ENCODE measurements at places on chromosomes 16 and 17.

- no peak for DNase-seq
These were observed 5.0 kb upstream of the RARA start for GRCh38 chr17:40303708-40304551.

DNA sequence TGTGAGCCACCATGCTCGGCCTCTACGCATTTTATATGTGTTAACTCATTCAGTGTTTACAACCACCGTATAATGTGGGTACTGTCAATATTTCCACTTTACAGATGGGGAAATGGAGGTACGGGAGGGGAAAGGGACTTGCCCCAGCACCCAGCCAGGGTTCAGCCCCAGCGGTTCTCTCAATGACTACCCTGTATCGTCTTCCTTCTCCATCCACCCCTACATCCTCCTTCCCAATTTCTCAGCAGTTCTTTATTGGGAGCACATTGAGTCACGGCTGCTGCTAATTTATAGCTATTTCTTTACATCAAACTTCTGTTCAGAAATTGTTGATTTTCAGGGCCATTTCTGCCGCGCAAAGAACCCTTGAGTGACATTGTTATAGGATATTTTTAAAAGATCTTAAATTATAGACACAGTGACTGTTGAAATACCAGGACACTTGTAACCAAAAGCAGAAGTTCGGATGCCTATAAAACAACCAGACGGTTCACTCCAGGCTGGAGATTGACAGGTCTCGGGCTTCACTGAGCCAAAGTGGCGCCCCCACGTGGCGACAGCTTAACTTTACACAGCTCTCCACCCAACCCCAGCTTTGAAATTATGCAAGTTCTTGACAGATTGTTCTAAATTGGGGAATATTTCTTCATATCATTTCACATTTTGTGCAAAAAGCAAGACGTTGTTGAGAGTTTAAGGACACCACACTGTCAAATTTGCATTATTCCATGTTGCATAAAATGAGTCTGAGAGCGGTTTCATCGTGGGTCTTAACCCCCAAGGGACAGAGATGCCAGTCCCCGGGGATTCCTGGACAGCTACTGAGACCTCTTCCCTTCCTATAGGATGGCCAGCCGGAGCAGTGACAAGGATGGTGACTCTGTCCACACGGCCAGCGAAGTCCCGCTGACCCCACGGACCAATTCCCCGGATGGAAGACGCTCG lies 11.8 kb downstream of the SYT17 start:
- peak; percentile 70 for DNase-seq

DNA sequence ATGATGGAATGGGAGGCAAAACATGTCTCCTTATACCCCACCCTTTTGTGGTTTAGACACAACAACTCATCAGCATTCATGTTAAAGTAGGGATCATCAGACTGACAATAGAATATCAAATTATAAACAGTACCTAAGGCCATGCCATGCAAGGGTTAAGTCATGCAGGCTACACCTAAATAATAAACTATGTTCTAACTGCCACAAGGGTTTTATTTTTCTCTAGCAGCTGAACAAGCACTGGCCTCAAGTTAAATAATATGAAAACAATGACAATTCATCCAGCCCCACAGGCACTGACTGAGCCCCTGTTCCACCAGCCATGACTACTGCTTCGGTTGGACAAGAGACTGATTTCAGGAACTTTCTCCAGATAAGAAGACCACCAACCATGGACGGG lies 164.5 kb upstream of the PIRT start:
- no peak for DNase-seq

DNA sequence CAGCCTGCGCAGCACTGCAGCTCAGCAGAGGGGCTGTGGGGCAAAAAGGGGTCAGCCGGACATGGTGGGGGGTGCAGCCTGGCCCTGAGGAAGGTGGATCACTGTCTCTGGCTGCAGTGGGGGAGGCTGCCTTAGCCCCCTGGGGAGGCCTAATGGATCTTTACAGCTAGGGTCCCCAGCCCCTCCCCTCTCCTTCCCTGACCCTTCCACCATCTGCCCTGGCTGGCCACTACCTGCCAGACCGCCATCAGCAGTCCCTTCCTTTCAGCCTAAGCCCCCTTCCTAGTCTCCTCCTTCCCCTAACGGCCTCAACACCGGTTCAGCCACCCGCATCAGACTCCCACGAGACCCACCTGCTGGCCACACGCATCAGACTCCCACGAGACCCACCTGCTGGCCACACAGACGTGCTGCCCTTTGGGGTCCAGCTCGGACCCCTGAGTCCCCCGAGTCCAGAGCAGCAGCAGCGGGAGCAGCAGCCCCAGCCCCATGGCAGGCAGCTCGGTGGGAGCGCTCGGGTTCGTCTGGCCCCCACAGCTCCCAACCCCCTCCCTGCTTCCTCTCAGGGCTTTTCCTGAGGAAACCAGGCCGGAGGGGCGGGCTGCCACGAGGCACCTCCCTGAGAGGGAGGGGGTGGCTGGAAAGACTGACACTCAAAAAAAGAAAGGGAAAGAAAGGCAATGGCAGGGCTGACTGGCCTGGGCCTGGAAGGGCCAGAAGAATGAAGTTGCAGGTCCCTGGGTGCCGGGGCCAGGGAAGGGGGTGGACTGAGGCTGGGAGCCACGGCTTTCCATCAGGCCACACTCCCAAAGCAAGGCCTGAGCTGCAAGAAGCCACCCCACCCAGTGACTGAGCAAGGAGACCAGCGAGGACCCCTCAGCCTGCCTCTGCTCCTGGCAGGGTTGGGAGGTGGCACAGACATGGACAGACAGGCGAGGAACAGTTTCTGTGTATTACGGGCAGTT lies at the start of gene SCARF1:
SCARF1 (minus strand) TSS at position 526 of the 965 bp plus-strand sequence; CDS start at position 491, 35 bp downstream.
- peak; percentile 89 for DNase-seq

- DNase-seq, result no peak
These were observed 29.7 kb downstream of the BRIP1 start for GRCh38 chr17:61833536-61834193.

DNA sequence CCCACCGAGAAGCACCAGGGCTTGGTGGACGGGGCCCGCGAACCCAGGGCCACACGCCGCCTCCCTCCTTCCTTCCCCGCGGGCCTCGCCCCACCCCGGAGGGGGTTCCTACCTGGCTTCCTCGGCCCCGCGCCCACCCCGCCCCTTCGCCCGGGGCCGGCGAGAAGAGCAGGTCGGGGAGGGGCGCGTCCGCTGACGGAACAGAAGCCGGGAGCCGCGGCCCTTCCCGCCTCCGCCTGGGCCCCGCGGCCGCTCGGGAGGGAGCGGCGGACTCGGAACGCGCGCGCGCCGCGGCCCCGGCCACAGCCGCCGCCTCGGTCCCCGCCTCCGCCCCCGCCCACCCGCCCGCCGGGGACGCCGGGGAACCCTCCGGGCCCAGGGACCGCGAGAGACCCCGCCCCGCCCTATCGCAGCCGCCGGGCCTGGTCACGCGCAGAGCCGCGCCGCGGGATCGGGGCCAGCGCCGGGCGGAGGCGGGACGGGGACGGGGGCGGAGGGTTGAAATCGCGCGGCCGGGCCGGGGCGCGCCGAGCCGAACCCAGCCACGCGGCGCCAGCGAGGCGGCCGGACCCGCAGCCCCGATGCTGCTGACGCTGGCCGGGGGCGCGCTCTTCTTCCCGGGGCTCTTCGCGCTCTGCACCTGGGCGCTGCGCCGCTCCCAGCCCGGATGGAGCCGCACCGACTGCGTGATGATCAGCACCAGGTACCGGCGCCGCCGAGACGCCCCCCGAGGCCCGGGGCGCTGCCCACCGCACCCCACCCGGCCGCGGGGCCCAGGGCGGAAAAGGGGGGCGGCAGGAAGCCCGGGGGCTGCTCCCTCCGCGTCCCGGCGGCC lies at the start of gene TLCD3A:
TLCD3A (plus strand) TSS at position 530 of the 835 bp plus-strand sequence; CDS start at position 582, 52 bp downstream.
- DNase-seq, result peak; percentile 78

GRCh38 chr16:10325783-10326543 lies 59.9 kb upstream of the ATF7IP2 start:
- peak; percentile 62 for DNase-seq

DNA sequence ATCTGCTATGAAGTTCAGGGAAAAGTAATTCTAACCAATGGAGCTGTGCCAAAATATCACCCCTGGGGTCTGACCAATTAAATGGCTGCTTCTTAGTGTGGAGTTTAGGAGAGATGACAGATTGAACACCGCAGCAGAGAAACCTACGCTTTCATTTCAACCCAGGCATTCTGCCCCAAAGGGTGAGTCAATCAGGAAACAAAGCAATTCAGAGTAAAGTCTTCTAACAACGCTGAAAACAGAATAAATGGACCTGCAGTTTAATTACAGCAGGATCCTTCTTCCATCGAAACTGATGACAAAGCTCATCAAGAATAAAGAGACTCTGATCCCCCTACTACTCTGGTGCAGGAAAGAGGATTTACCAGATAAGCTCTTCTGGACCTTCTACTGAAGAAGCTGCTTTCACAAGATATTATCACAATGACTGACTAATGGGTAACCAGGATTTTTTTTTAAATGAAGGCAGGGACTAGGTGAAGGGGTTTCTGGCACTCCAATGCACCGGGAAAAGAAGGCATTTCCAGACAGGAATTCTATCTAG lies 16.7 kb downstream of the RFFL start:
- DNase-seq, result no peak

- no peak for DNase-seq
These were observed 2.8 kb downstream of the ASIC2 start for GRCh38 chr17:33290253-33290652.

- no peak for DNase-seq
These were observed 888 bp downstream of the ACSM5 start for GRCh38 chr16:20410121-20410723.

GRCh38 chr17:82457929-82458178 lies 687 bp upstream of the NARF start:
- no peak for DNase-seq

- no peak for DNase-seq
These were observed 5.9 kb upstream of the SSTR5 start for GRCh38 chr16:1066584-1067172.

DNA sequence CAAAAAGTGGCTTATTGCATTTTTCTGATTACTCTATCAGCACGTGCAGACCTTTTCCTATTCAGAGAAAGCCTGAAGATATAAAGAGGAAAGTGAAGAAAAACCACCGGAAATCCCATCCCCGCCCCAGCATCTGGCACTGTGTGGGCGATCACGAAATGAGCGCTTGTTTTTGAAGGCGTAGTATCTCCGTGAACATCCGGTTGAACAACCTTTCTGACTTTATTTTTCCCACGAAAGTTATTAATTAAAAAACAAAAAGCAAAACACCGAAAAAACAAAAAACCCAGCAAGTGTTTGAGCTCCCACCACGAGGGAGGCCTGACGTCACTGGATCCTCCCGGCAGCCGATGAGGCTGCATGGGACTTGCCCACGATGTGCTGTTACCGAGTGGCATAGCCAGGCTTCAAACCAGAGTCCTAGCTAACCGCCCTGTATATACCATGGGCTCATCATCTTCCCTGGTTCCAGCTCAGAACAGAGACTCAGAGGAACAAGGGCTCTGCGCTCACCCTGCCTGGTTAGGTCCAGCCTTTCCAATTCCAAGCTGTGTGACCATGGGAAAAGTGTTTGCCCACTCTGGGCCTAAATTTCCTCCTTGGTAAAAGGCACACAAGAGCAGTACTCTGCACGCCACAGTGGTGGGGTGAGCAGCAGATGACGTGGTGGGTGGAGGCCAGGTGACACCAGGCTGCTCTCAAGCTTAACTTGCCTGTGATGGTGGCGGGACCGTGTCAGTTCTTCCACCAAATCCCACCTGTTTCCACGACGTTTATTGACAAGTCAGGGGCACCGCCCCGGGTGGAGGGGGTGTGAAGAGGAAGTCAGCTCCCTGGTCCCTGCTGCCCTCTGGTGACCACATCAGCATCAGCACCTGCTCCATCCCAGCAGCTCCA lies 34.3 kb upstream of the IL21R start:
- DNase-seq, result peak; percentile 82

GRCh38 chr17:7854078-7854777 lies 638 bp upstream of the TMEM88 start:
- peak; percentile 13 for DNase-seq

GRCh38 chr16:11431915-11432465 lies 86.7 kb downstream of the RMI2 start:
- DNase-seq, result no peak

DNA sequence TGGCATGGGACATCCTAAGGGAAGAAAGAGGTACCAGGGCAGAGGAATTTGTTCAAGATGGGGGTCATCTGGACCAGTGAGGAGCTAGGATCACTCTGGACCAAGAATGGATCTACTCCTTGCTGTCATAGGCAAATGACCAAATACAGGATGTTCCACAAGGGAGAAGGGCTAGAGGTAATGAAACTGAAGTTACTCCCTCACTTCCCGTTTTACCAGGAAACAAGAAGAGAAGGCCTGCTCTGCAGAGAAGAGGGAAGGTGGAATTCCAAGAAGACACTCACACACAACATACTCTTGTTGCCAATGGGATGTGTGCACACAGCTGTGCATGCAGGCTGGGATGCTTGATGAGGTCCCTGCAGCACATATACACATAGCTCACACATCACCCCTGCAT lies 38.6 kb downstream of the NEUROD2 start:
- DNase-seq, result no peak

- DNase-seq, result peak; percentile 83
These were observed 17.0 kb downstream of the CAVIN1 start for GRCh38 chr17:42405963-42406495.

DNA sequence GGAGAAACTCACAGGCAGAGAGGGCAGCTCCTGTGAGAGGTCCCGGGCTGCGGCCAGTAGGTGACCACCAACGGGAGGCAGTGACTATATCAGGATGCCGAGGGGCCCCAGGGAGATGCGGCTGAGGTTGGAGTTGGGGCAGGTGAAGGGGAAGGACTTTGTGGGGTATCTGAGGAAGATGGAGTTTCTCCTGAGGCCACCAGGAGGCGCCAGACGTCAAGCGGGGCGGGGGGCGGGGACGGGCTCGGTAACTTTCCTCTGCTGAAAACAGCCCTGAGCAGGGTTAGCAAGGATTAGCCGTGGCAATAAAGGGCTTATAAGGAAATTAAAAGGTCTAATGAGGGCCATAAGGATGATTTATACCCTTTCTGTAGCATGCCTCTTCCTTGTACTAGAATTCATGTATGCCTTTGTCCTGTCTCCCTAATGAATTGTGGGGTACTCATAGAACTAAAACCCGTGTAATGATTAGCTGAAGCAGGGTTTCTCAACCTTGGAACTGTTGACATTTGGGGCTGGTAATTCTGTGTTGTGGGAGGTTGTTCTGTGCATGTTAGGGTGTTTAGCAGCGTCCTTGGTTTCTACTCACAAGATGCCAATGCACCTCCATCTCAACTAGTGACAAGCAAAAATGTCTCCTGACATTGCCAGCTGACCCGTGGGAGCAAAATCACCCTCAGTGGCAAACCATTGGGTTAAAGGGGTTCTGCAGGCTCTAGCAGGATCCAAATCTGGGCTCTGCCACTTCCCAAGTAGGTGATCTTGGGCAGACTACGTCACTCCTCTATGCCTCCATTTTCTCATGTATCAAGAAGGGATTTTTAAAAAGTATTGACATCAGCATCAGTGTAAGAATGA lies 74.8 kb upstream of the GRIN2A start:
- peak; percentile 34 for DNase-seq

DNA sequence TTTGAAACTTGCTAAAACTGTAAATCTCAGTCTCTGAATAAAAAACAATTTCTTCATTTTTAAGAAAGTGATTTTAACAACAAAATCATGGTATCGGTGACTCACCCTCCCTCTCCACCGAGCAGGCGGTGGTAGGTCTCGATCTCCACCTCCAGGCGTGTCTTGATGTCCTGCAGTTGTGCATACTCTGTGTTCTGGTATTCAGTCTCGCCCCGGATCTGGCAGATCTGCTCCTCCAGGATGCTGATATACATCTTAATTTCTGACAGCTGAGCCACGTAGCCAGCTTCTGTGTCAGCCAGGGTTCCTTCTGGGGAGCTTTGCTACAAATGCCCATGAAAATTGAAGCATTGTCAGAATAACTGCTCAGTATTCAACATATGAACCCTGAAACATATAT lies 15.4 kb upstream of the KRT24 start:
- DNase-seq, result no peak

- DNase-seq, result no peak
These were observed 121.3 kb downstream of the TRIM37 start for GRCh38 chr17:58985367-58985766.

- DNase-seq, result no peak
These were observed 336.9 kb downstream of the SOX9 start for GRCh38 chr17:72457712-72458111.

Measured in heart right ventricle (tissue), 16 donors.